ENCODE measurements at places on chromosomes 2 and 18.

GRCh38 chr2:109455731-109456691, 157.8 kb downstream of the SEPTIN10 start:
- no peak for DNase-seq

GRCh38 chr18:22639026-22639463, 221.3 kb upstream of the CTAGE1 start:
- DNase-seq, result no peak

DNA sequence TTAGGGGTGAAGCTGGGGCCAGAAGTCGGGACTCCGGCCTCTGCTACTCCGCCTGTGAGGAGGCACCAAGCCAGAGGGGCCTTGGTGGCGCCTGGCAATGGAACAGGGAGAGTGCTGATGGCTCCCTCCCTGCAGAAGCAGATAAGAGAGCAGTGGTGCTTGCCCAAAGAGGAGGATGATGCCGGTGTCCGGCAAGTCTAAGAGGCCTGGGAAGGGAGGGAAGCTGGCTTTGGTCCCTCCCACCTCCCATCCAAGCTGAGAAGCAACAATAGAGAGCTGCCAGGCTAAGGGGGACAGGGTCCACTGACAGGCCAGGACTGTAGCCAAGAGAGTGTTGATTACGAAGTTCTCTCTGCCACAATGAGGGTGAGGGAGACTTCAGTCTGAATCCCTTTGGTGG, 479.5 kb downstream of the TNS1 start:
- no peak for DNase-seq

- no peak for DNase-seq
Measured at GRCh38 chr2:105490204-105490603, 91.4 kb upstream of the FHL2 start.

GRCh38 chr2:119350311-119350998, 16.2 kb downstream of the C2orf76 start:
- DNase-seq, result no peak

GRCh38 chr2:107986278-107987217, at the start of gene SLC5A7:
SLC5A7 (plus strand) TSS chr2:107986524; CDS start chr2:107988156, 1,632 bp downstream.
- no peak for DNase-seq

Measured in activated T-cell treated with anti-CD3 and anti-CD28 coated beads for 48 hours (primary cell).